Posterior vena cava (tissue), 2 donors: ENCODE measurements at places on chromosomes 4 and X.

GRCh38 chr4:159503236-159504008, 400.5 kb downstream of the RAPGEF2 start:
- no peak for DNase-seq

DNA sequence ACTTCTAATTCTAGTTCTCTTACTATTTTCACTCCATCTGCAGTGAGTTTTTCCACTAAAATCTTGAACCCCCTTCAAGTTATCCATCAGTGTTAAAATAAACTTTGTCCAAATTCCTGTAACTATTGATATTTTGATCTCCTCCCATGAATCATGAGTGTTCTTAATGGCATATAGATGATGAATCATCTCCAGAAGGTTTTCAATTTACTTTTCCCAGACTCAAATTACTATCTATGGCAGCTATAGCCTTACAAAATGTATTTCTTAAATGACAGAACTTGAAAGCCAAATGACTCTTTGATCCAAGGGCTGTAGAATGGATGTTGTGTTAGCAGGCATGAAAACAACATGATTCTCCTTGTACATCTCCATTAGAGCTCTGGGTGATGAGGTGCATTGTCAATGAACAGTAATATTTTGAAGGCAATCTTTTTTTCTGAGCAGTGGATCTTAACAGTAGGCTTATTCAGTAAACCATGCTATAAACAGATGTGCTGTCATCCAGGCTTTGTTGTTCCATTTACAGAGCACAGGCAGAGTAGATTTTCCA, 16.1 kb upstream of the IQCM start:
- no peak for DNase-seq

DNA sequence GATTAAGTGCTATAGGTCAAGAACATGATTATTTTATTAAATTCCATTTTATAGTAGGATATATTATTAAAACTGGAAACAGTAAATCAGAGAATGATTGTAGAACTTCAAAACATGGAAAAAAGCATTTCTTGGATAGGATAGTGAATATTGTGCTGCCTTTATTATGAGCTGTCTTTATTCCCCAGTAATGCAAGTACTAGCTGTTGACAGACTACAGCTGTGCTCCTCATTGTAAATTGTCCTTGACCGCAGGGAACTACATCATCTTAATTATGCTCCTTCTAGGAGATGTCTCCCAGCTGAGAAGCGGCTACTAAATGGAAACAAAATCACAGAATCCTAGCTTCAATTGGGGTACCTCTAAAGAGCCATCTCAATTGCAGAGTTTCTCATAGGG, 1457.2 kb upstream of the PCDH7 start:
- DNase-seq, result no peak

DNA sequence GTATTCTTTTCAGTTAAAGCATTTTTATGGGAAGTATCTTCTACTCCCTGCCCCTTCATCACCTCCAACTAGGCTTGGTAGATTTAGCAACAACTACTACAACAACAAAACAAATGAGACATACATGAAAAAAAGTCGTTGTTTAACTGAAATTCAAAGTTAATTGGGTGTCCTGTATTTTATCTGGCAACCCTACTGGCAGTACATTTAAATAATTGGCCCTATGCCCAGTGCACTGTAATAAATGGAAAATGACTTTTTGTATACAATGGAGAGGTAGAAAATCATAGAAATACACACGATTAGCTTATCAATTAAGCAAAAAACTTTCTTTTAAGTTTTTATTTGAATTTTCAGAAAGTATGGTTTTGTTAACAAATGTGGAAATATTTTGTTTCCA, 21.4 kb upstream of the CLGN start:
- DNase-seq, result no peak

DNA sequence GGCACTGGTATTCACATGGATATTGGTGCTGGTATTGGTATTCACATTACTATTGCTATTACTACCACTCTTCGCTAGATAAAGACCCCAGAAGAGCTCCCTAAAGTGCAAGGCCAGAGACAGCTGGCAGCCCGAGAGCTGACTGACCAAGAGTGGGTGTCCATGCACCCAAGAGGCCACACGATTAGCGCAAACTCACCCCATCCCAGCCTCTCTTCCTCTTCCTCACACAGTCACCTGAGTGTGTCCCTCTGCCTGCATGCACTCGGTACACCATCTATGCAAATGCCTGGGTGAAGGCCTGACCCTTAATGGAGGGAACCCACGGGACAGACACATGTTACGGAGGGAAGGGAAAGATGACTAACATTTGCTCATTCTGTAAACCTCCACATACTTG, 86.7 kb downstream of the HAUS3 start:
- DNase-seq, result no peak
